ENCODE measurements at places on chromosomes 4 and X.
A peak's percentile ranks its signal among the peaks of the same experiment; 100 is the strongest.

DNA sequence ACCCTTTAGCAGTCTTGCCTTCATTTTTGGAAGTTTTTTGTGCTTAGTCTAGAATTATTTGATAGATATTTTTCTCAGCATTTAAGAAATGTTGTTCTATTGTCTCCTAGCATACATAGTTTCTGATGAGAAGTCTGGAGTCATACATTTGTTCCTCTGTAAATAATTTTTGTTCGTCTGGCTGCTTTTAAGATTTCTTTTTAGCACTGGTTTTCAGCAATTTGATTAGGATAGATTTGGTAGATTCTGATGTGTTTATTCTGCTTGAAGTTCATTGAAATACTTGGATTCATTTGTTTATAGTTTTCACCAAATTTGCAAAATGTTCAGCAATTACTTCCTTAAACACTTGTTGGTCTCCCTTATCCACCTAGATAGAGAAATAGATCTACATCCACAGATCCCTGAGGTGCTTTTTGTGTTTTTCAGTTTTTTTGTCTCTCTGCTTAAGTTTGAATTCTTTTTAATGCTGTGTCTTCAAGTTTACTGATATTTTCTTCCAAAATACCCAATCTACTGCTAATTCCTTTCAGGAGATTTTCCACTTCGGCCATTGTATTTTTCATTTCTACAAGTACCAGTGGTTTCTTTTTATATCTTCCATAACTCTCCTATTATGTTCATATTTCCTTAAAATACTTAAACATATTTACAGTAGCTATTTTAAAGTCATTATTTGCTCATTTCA lies 64.9 kb downstream of the ABLIM2 start:
- DNase-seq, result no peak

DNA sequence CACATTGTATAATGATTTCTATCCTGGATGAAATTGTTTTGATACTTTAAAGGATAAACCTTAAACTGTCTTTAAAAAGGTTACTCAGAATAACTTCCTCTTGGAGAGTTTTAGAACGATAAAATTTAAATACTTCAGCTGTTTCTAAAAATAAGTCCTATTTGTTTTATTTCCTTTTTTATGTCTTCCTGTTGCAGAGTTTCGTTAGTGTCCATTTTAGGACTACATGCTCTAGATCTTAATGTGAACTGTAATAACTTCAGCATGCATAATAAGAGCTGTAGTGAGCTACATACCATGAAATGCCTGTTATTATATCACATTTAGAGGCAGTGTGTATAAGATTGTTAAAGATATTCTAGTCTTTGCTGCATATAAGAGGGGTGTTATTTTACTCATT lies 14.6 kb downstream of the ATP10D start:
- DNase-seq, result no peak

GRCh38 chr4:3226467-3226866 lies 22.5 kb upstream of the MSANTD1 start:
- DNase-seq, result no peak

DNA sequence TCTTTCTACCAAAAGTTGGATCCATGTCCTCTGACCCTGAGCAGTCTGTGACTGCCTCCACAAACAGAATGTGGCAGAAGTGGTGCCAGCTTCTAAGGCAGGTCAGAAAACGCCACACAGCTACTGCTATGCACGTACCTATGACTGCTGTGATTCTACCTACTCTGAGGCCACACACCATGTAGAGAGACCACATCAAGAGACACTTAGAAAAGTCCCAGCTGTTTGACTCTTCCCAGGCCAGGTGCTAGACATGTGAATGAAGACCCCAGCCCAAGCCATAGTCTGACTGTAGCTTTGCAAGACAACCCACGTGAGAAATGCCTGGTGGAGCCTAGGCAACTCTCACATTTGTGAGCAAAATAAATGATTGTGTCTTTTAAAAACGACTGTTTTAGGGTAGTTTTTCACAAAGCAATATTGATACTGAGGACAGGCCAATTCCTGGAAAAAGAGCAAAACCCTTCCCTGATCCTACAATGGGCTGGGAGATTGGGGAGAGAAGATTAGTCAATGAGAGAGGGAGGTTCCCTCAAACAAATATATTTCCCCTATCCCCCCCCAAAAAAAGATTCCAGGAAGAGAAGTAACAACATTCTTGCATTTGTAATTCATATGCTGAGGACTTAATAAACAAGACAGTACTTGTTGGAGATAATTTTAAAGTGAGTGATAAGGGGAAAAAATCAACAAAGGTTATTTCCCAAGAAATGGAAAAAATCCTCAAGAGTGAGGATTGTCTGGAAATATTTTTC lies 33.3 kb downstream of the FRYL start:
- DNase-seq, result no peak

DNA sequence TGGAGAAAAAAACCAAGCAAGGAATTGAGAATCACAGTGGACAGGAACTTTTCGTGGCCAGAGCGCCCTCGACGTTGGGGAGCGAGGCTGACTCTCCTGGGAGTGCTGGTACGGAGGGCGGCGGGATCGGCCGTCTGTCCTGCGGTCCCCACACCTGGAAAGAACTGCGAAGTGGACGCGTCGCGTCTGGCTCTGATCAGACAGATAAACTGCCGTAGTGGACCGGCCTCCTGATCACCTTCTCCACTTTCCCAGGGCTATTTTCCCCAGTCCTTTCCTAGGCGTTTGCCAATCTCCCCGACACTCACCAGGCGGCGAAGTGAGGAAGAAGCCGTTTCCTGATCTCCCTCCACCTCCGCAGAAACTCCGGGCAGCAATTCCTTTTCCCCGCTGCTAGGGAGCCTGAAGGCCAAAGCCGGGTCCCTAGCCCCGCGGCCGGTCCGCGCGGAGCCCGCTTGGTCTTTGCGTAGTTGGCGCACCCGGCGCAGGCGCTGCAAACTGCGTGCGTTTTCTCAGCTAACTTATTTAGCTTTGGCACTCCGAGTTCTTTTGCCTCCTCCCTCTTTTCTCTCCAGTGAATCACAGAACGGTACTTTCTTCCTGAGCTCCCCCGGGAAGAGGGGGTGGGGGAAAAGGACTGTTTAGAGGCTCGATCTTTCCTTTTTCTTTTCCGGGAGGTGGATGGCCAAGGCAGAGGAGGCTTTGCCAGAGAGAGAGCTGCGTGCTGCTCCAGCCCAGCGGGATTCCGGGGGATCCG lies at the start of gene ARSJ:
ARSJ (minus strand) TSS at position 500 of the 757 bp plus-strand sequence. CDS start 813 bp downstream, outside the sequence.
- peak; percentile 23 for DNase-seq

- DNase-seq, result no peak
These were observed 516.8 kb upstream of the FAM241A start for GRCh38 chr4:111628437-111628836.

- DNase-seq, result peak; percentile 92
These were observed at the start of gene SAT1 for GRCh38 chrX:23782863-23783588. Gene SAT1 (plus strand): TSS chrX:23783173. CDS start chrX:23783352, 179 bp downstream.

DNA sequence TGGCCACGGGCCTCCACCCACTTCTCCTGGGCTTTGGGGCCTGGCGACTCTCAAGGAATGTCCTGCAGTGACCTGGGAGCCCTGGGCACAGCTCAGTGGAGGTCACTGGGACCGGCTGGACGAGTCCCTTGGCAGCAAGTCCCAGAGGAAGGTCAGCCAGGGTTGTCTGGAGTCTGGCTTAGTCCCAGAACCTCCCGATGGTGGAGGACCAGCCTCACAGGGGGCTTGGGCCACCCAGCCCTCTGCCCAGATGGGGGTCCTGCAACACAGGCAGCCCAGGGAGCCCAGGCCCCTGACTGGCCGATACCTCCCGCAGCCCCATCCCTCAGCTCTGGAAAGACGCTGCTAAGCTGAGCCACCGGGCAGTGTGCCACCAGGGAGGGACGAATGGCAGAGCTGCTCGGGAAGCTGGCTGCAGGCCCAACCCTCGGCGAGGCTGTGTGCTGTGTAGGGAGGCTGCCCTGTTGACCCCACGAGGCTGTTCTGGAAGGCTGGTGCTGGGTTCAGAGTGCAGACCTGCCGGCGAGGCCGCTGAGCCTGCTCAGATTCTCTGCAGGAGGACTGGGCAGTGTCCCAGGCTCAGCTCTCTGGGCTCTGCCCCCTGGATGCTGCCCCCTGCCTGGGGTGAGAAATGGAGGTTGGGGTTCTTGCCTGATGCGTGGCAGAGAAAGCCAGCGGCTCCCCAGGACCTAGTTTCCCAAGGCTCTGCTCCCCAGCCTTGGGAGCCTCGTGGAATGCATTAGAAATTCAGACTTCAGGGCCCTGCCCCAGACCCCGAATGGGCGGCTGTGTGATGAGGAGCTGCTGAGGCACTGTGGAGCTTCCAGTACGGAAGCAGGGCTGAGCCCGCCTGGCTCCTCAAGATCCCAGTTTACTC lies 61.7 kb downstream of the ADRA2C start:
- DNase-seq, result no peak

DNA sequence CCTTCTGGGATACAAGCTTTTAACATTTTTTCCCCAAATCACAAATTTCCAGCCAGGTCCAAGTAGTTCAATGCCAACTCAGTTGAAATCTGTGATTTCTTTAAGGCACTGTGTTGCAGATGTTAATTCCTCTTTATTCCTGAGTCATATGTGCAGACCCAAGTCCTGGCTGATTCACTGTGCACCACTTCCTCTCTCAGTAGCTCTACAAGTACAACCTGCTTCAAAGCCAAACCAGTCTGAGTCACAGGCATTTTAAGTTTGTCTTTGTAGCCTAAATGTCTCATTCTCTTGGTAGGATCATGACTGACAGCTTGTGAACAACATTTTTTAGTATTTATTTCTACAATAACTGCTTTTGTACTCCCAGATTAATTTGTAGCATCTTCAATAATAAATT lies 165.6 kb upstream of the S100G start:
- DNase-seq, result peak; percentile 4

GRCh38 chrX:41339148-41339547 lies 5.2 kb downstream of the DDX3X start:
- no peak for DNase-seq

DNA sequence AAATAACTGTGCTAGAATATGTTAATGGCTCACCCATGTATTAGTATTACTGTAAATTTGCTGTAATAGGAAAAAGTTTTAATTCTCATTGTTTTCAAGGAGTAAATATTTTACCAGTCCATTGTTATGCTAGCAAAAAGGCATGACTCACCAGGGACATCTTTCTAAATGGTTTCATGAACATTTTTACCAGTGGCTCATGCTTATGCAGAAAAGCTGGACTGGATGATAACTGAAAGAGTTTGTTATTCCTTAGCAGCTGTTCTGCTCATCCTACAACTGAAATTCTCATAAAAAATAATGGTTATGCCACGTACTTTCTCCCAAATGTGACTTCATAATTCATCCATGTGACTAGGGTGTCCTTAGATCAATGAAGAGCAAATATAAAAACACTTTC lies 111.9 kb upstream of the PCDH18 start:
- no peak for DNase-seq

DNA sequence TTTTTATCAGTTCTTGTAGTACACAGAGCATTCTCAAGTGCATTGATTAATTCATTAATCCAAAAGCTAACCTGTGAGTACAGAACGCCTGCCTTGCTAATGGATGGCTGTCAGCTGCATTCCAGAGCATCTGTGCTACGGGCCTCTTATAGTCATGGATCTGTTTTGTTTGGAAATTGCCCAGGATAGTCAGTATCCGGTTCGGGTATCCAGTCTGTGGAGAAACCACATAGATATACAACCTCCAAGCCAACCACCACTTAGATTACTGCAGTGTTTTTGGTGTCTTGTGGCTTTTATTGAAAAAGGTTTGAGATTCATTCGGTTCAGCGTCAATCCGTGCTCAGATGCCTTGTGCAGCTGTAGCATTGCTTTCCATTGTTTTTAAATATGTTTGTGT lies 4.0 kb downstream of the LAP3 start:
- DNase-seq, result no peak

DNA sequence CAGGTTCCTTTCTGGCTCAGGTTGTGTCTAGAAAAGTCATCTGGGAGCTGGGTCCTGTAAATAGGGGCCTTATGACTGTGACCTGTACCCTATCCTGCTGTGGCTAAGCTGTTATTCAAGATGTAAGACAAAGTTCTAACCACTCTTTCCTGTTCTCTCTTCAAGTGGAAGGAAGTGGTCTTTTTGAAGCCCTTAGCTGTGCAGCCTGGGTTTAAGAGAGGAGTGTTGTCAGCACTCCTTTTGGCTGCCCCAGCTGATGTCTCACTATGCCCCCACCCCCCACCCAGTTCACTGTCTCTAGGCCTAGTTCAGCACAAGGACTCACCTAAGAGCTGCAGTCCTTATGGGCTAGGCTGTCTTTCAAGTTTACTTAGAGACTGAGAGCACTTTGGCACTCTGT lies 1069.5 kb downstream of the FAM133A start:
- no peak for DNase-seq

DNA sequence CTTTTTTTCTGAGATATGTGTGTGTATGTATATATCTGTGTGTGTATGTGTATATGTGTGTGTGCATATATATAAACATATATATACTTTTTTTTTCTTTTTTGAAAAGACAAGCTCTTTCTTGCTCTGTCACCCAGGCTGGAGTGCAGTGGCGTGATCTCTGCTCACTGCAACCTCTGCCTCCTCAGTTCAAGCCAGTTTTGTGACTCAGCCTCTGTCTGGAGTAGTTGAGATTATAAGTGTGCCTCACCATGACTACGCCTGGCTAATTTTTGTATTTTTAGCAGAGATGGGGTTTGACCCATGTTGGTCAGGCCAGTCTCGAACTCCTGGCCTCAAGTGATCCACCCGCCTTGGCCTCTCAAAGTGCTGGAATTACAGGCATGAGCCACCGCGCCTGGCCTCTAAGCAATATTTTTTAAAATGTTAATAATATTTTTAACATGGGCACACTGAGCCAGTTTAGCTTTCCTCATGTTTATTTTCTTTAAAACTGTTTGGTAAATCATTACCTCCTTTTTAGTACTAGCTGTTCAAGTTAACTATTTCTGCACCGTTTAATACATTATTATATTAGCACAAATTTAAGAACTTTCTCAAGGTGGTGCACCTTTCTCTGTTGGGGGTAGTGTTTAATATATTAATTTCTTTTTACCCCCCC lies 33.3 kb downstream of the BBS12 start:
- DNase-seq, result no peak

- no peak for DNase-seq
These were observed 42.0 kb downstream of the APELA start for GRCh38 chr4:164918956-164919355.

GRCh38 chr4:112563431-112564200 lies 47.6 kb upstream of the NEUROG2 start:
- DNase-seq, result no peak

DNA sequence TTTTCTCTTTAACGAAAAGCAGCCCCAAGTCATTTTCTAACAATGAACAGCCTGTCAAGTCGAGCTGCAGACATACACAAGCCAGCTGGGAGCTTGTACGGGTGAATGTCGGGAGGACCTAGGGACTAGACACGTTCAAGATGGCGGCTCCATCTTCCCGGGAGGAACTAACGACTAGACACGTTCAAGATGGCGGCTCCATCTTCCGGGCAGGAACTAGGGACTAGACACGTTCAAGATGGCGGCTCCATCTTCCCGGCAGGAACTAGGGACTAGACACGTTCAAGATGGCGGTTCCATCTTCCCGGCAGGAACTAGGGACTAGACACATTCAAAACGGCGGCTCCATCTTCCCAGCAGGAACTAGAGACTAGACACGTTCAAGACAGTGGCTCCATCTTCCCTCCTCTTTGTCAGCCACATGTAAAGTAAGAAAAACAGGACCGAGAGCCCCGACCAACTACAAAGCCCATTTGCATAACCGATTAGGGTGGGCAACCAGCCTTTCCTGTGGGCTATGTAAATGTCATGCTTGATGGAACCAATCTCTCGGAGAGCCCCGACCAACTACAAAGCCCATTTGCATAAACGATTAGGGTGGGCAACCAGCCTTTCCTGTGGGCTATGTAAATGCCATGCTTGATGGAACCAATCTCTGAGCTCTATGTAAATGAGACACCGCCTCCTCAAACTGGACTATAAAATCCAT lies 175.5 kb downstream of the DHRSX start:
- peak; percentile 7 for DNase-seq
